ENCODE measurements at places on chromosomes 16 and 17. TPM values are rescaled to one million over a fixed set of nuclear protein-coding genes. Genes with fewer than 3 reads are reported as not detected.

The SPIRE2 gene
- 1.1 TPM for total RNA-seq

GRCh38 chr17:48645639-48646182 lies 19.6 kb upstream of the HOXB9 start:
- DNase-seq = no peak

The AURKB gene
- total RNA-seq = 123 TPM

DNA sequence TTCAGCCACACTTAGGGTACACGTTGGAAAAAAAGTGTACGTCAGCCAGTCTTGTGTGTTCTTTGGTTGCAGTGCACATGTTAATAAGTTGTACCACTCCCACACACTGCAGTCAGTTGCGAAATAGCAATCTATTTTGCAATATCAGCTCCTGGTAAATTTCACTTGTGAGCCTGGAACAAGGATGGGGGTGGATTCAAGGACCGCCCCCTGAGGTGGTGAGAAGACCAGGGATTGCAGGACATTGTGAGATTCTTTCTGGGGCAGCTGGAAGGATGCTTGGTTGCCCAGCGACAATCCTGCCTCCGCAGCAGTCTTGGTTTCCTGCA lies 78.6 kb upstream of the ZFHX3 start:
- peak; percentile 5 for DNase-seq

GRCh38 chr17:7177191-7177953 lies 1.8 kb downstream of the ASGR1 start:
- DNase-seq = peak; percentile 53

GRCh38 chr16:26963109-26963508 lies 103.6 kb upstream of the C16orf82 start:
- DNase-seq = peak; percentile 10

DNA sequence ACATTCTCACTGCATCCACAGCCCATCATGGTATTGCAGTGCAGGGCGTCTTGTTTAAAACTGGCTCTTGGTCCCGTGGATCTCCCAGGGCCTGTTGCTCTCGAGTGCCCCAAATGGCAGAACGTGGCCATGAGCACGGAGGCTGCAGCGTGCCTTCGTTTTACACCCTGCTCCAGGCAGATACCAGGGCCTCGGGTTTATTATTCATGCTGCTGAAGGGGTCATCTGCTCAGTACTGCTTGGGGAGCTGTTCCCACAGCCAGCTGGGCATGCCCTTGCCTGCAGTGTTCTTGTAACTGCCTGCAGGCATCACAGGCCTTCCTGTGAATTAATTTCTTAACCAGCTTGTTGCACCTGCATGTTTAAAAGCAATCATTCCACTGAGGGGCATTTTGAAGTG lies 129.7 kb upstream of the CHMP6 start:
- no peak for DNase-seq

DNA sequence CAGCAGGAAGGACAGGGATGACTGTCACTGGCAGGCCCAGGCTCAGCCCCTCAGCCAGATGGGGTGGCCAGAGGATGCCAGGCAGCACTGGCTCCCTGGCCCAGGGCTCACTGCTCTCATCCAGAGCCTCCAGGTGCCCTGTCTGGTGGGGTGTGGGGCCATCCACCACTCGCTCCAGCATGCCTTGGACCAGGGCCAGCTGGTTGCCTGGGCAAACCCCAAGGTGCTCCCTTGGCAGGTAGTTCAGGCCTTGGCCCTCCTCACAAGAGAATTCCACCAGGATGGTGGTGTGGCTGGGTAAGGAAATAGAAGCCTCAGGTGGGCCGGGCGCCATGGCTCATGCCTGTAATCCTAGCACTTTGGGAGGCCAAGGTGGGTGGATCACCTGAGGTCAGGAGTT lies 29.4 kb downstream of the LGALS9 start:
- no peak for DNase-seq

DNA sequence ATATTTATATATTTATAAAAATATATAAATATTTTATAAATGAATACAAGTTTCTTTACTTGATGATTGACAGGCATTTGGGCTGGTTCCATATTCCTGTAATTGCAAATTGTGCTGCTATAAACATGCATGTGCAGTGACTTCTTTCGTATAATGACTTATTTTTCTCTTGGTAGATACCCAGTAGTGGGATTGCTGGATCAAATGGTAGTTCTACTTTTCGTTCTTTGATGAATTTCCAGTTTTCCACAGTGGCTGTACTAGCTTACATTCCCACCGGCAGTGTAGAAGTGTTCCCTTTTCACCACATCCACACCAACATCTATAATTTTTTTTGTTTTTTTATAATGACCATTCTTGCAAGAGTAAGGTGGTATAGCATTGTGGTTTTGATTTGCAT lies 7.8 kb downstream of the ACSM2B start:
- no peak for DNase-seq

GRCh38 chr16:66930189-66930588 lies 4.0 kb downstream of the CIAO2B start:
- peak; percentile 97 for DNase-seq

The KRTAP2-2 gene
- total RNA-seq = not detected

DNA sequence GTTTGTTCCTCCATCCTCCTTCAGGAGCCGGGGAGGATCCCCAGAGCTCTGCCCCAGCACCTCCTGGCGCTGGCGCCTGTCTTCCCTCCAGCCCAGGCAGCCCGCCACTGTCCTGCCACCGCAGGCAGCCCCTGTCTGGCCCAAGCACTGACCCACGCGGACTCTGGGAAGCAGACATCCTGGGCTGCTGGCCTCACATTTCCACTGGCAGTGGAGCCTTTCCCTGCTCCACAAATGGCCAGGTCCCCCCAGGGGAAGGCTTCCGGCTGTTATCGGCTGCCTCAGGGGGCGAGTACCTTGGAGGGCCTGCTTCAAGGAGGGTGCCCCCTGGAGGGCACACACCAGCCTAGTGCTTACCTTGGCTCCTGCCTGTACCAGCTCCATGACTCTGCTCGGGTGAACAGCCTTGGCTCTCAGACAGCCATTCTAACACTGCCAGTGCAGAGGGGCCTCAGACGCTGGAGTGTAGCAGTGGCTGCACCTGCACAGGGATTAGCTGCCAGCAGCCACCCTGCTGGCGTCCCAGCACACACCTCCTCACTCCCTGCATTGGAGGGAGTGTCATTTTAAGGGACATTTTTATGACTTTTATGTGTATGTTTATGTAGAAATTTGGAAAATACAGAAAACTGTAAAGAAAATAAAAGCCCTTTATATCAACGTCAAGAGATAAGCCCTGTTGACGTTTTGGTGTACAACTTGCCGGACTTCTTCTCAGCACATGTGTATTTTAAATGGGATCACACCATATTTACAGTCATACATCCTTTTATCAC lies 21.0 kb downstream of the ACE start:
- no peak for DNase-seq

- no peak for DNase-seq
These were observed 150.2 kb downstream of the TANC2 start for GRCh38 chr17:63116228-63116627.

DNA sequence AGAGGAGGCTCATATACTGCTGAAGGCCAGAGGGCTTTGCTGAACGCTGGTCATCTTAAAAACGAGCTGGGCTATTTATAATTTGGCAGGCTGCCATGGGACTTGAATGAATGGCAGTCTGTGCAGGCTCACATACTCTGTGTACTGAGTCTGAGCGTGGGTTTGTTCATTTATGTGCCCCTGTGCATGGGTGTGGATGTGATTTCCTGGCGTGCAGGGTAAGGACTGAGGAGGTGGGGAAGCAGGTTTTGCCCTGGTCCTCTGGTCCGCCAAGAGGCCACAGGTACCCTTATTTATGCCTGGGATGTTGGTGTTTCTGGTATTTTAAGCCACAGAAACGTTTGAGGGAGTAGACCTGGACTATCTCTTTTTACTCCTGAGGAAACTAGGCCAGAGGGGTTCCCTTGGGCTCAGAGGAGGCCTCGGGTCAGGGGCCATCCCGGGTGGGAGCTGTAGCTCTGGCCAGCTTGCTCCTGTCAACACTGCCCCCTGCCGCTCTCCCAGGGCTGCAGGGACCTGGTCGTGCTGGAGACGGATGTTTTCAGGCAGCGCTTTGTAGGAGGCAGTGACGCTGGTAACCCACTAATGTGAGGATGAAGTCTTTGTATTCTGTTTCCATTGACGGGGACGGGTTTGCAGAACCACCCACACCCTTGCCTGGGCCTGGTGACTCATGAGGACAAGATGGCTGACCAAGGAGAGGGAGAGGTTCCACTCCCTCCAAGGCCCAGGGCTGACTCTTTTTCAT lies 184.4 kb downstream of the MSI2 start:
- DNase-seq = peak; percentile 88

GRCh38 chr16:30068750-30069610 lies 3.4 kb downstream of the ALDOA start:
- DNase-seq = no peak

The STH gene
- not detected for total RNA-seq

The FBXW10B gene
- not detected for total RNA-seq

Data from M059J (cell line).